Stimulated activated CD4-positive, alpha-beta T cell treated with anti-CD3 and anti-CD28 coated beads, TNF-alpha, amount 100 ng/mL, for 24 hours (primary cell): ENCODE measurements at places on chromosomes 5 and 9.

DNA sequence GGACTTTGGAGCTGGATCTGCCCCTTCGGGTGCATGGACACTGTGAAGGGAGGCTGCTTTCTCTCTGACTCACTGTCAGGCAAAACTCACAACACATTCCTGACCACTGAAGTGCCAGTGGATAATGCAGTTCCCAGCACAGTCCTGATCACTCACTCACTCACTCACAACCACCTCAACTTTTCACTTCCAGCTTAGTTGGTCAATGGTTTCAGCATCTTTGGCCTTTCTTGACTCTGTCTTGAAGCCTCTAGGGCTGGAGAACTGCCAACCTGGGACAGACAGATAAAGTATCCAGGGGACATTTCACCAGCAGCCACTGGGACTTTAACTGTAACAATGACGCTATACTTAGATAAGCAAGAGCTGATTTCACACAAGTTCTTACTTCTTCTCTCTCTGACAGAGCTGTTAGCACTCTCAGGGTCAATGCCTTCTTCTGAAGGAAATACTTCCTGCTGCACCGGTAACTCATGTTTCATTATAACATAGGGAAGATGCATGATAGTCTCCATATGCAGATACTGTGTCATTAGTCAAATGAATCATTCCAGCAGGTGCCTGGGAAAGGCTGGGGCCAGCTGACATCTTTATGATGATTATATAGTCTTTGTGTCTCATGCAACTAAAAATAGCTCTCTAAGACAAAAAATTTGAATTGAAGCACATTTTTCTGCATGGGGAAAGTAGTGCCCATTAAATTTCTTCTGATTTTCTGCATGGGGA, 499.0 kb downstream of the SEMA5A start:
- DNase-seq: no peak

DNA sequence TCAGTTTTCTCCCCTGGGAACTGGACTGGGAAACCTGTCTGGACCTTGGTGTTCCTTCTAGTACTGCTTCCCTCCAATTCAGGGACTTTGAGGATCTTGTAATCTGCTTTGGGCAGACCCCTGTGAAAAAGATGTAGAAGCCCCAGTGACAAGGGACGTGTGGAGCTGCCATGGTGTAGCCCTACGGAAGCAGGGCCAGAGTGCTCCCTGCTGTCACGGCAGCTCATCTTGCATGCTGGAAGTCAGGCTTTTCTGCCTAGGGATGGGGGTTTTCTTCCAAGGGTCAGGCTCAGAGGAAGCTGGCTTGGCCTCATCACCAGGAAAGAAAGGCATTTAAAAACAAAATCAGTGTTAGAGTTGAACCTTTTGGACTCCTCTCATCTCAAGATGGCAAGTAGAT, 86.4 kb downstream of the AMBP start:
- DNase-seq: no peak

DNA sequence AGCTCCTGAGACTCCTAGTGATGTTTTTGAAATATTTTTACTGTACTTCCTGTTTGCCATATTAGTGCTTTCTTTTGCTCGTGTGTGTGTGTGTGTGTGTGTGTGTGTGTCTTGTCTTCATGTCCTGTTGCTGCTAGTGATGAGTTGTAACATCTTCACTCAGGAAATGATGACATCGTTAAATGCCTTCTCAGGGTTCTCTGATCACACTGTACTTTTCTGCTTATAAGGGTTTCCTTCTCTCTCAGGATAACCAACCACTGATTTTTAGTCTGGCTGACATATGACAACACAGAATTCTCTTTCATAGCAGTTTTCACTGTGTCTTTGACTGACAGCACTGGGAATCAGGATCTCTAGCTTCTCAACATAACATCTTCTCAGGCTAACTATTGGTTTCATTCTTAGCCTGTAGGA, 16.1 kb downstream of the SV2C start:
- no peak for DNase-seq

- no peak for DNase-seq
These were observed 22.9 kb downstream of the KCNMB1 start for GRCh38 chr5:170366276-170366675.

GRCh38 chr5:18712936-18713485, 1078.8 kb downstream of the TAF11L14 start:
- no peak for DNase-seq

DNA sequence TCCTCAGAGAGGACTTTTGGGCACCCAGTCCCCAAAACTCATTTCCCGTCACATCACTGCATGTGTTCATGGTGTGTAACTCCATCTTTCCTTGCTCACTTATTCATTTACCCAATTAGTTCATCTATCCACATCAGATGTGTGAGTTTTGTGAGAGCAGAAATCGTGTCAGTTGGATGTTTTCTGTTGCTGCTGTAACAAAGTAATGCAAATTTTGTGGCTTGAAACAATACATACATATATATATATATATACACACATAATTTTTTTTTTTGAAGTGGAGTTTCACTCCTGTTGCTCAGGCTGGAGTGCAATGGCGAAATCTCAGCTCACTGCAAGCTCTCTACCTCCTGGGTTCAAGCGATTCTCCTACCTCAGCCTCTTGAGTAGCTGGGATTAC, 70.5 kb upstream of the BOD1 start:
- DNase-seq: no peak

DNA sequence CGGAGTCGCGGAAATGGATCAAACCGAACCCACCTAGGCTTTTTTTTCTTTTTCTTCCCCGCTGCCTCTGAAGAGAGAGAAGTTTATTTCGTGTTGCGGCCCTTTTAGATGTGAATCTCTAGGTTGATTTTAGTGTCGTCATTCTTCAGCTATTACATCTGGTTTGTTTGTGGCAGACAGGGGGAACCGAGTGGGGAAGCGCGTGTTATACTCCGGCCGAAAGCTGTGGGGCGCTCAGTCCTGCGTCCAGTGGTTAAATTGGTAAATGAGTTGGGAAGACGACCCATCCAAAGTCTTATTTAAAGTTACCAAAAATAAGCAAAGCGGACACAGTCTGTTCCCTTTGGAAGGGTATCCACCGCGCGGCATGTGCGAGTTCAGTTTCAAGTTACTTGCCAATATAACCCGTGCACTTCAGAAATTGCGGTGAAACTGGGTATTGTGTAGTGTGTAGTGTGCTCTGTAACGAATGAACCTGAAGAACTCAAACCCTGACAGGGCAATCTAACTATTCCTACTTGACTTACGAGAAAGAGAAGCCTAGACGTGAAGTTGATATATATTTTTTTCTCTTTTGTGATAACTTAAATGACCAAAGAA, 1.3 kb downstream of the MAN2A1 start:
- DNase-seq: peak; percentile 39

- no peak for DNase-seq
These were observed 34.3 kb downstream of the S1PR3 start for GRCh38 chr9:89025553-89025952.

DNA sequence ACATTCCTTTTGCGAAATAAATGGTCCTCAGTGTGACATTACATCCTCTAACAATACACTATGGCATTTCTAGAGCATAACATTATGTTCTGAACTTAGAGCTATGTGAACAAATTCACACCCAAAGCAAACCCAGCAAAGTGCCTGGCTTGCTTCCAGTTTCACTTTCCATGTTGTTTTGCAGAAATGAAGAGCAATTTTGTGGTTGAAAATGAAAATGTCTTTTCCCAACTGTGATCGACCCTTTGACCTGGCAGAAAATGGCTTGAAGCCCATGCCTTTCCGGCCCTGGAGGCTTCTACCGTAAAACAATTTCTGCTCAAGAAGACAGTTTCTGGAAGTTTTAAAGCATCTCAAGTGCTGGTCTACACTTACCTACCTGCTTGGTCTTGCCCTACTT, 344.7 kb upstream of the RGMB start:
- no peak for DNase-seq

GRCh38 chr5:137282216-137282615, 216.9 kb downstream of the SPOCK1 start:
- no peak for DNase-seq

- DNase-seq: no peak
These were observed 53.5 kb downstream of the KCNIP1 start for GRCh38 chr5:170557314-170557713.

GRCh38 chr9:107177857-107178256, 105.2 kb upstream of the RAD23B start:
- no peak for DNase-seq

- no peak for DNase-seq
These were observed 70.8 kb downstream of the NXNL2 start for GRCh38 chr9:88605512-88606362.

DNA sequence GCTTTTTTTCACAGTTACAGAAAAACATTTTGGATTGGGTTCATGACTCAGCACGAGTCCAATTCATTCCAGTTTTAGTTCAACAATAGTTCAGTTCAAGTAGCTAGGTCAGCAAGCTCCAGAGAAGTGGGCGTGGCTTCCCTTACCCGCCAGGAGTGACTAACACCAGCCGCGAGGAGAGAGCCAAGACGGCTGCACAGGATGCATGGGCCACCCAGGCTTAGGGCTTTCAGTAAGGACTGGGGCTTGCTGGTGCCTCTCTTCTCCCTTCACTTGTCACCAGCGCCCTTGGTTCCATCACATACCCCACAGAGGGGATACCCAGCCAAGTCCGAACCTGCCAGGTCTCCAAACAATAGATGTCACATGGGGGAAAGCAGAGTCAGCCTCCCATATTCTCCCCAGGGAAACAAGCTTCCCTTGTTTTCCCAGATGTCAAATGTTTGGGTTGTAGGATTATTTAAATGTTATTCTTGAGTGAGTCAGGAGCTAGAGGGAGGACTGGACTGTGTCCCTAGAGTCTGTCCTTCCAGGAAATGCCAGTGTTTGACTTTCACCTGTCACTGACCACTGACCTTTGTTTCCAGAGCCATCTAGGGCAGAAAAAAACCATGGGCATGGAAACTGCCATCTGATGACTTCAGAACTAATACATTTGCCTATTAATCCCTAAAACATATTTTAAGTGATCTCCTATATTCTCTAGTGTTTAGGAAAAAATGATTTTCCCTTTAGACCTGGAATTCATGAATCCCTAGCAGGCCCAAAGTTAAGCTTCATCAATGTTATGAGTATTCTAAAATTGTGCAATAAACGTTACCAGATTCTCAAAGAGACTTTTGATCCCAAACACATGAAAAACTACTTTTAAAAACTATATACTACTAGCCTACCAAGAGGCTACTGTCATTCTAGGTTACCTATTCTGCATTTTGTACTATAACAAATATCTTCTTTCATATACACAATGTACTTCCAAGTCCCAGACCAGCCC, 51.9 kb downstream of the NIPAL4 start:
- DNase-seq: peak; percentile 8

DNA sequence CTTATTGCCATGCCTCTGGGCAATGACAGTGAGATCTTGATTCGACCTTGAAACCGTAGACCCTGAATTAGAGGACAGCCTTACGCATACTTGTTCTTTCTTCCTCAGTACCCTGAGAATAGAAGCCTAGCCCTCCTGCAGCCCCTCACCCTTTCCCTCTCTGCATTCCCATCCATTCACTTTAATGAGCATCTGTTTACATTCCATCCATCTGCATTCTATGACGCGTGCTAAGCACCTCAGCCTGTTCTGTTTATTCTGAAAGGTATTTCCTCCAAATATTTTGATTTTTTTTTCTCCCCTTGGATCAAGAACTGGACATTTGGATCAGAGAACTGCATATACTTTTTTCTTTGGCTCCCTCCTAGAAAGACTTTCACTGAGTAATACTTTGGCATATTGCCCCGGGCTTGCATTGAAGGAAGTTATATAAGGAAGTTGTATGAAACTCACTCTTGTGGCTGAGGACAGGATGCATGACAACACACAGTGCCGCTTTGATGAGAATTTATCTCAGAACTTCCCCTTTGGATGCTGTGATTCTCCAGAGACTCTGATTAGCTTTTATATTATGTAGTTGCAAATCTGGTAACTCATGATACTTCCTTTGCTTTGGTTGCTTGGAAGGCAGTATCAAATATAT, 15.7 kb downstream of the TMEM8B start:
- DNase-seq: no peak

DNA sequence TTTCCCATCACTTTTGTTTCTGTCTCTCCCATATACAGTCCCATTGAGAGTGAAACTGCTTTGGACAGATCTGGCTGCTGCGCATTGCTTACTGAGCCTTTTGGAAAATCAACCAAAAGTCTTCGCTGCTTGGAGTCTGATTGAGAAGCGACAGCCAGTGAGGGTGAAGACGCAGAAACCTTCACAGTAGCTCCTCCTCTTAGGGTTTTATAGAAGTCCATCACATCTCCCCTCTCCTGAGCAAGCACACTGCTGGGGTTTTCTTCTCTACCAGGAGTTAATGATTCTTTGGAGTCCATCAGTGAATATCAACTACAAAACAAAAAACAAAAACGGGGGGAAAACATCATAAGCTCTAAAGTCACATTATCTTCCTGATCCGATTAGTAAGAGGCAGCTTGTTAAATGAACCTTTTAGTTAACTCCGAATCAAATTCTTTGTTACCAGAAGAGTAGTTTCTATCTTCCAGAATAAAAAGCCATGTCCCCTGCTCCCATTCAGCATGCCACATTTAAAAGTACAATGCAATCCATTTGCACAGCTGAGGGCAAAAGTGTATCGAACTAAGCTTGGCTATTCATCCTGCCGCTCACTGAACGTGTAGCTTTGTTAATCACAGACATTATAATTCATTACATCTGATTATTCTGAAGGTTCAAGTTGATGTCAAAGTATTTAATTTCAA, 2.8 kb downstream of the NR3C1 start:
- DNase-seq: no peak

DNA sequence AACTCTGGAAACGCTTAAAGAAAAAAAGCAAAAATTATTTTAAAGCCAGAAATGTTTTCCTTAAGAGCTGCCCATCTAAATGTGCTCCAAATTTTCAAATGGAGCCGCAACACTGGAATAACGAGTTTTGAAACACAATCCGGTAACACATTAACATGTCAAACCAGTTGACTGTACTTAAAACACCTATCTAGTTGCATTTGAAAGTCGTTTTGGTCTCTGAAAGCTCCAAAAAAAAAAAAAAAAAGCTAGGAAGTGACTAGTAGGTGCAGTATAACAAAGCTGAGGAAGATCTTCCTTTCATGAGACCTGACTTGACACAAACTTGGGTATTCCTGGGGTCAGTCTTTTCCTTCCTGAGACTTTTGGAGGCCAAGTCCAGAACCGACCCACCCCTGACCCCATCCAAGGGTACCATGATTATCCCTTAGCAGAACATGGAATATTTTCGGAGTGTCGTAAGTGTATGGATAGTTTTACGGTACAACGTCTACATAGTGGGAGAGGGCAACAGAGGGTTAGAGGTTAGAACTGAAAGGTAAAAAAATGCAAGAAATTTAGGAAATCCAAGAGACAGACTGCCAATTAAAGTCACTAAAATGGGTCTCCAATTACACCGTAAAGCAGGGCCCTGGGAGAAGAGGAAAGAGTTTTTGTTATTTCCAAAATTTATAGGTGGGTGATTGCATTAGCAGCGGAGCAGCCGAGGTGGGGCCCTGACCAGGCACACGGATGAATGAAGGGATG, 812 bp downstream of the CETN3 start:
- DNase-seq: no peak

GRCh38 chr9:109383947-109384346, 63.1 kb upstream of the EPB41L4B start:
- no peak for DNase-seq

DNA sequence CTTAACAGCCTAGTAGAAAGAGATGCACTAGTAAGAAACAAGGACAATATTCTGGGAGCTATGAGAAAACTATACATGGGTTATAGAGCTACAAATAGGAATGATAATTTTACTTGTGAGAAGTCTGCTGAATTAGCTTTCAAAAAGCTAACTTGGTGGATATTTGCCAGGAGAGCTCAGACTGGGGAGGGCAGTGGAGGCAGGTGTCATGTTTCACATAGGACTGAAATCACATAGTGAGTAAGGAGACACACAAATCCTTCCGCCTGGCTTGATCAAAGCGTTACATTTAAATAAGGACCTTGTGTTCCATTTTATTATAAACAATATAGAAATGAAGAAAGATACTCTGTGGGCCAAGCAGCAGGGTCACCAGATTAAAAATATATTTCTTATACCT, 235.0 kb downstream of the ISL1 start:
- DNase-seq: no peak
